ENCODE measurements at places on chromosomes 16 and 17.

DNA sequence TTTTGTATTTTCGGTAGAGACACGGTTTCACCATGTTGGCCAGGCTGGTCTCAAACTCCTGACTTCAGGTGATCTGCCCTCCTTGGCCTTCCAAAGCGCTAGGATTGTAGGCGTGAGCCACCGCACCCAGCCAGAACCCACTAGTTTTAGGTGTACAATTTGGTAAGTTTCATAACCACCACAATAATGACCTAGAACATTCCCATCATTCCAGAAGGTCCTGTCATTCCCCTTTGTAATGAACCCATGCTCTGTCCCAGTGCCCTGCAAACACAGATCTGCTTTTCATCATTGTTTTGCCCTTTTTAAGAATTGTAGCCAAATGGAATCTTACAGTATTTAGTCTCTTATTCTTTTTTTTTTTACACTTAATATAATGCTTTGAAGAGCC, 35.6 kb upstream of the IRF8 start:
- no peak for DNase-seq

DNA sequence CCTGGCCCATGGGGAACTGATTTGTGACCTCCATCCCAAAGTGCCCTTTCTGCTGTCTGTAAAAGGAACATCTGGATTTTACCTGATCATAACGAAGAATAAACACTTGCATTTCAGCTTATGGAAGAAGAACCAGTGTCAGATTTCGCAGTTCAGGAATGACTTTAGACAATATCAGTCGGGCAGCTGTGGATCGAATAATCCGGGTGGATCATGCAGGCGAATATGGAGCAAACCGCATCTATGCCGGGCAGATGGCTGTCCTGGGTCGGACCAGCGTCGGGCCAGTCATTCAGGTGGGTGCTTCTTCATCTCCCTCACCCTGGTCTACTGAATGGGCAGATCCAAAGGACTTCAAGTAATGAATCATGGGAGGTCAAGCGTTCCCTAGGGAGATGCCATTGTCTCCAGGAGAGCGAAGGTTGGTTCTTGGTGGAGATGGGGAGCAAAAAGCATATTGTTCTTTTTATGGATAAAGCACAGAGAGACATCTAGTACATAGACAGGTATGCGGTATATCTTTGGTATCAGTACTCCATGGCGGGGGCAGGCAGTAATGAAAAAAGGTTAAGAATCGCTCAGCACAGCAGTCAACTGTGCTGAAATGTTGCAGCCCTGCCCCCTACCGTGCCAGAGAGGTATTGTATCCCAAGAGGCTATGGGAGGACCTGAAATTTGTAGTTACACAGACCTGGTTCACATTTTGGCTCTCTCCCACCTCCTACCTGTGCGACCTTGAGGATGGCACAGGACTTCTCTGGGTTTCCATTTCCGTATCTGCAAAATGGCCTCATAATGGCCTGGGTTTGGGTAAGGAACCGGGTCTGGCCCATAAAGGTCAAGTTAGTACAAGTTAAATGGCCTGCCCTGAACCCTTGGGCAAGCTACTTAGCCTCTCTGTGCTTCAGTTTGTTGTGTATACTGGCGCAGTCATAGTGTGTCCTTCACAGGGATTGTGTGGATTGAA, 4.7 kb downstream of the COQ7 start:
- no peak for DNase-seq

DNA sequence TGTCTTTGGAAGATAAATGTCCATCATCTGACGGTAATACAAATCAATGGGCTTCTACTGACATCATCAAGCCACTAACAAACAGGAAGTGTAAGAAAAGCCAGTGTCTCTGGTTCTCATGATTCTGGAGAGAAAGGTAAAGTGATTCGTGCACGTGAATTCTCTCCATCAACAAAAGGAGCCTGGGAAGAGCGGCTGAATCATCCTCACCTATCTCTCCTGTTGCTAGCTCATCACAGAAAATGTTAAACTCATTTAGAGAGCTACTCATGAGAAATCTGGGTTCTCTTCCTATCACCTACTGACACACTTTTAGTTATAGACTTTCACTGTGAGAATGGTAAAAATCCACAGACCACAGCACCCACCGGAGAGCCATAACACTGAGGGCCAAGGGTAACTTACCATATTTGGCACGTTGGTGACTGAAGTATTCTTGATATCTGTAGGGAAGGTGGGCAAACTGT, 70.3 kb downstream of the CREBBP start:
- no peak for DNase-seq

DNA sequence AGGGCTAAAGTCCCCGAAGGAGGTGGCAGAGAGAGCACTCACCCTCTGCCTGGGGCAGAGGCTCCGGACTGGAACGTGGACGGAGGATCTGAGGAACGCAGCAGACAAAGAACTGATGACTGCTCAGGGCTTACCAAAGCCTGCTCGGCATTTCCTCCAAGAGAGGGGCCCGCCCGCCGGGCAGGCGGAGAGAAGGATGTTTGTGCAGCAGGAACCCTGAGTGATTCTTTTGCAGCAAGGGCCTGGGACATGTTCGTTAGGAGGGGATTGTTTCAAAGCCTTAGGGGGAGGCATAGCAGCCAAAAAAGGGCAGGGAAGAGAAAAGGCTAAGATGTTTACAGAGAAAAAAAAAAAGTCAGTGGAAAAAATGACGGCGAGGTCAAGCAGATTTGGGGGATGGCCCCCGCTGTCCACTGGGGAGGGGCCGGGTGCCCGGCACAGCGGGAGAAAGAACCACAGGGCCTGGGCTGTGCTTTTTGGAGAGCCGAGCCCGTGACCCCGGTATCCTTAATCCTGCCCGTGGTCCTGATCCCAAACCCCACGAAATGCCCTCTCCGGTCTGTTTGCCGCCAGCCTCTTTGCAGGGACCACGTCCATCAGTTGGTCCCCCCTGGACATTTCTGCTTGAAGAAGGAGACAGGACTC, 129.3 kb downstream of the NTN1 start:
- no peak for DNase-seq

- DNase-seq: peak; percentile 77
These were observed 69.1 kb upstream of the BRD7 start for GRCh38 chr16:50437769-50438437.

- no peak for DNase-seq
These were observed 31.8 kb upstream of the TENT4B start for GRCh38 chr16:50121278-50121677.

DNA sequence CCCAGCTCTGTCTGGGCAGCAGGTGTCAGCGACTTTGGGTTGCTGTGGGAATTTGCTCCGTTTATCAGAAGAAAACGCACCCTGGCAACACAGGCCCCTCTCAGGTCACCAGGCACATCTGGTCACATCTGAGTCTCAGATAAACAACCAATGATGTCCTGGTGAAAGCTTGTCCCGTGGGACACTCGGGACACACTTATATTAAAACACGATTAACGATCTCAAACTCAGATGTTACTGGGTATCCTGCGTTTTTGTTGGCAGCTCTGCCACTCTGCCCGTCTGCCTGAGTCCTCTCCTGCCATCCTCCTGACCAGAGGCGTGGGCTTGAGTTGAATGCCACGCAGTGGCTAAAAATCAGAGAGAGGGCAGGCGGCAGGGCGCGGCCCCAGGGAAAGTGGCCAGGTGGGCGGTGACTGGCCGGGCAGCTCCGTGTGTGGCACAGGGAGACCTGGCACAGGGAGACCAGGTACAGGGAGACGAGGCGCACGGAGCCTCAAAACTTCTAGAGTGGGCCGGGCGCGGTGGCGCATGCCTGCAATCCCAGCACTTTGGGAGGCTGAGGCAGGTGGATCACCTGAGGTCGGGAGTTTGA, 2.1 kb downstream of the SECTM1 start:
- no peak for DNase-seq

DNA sequence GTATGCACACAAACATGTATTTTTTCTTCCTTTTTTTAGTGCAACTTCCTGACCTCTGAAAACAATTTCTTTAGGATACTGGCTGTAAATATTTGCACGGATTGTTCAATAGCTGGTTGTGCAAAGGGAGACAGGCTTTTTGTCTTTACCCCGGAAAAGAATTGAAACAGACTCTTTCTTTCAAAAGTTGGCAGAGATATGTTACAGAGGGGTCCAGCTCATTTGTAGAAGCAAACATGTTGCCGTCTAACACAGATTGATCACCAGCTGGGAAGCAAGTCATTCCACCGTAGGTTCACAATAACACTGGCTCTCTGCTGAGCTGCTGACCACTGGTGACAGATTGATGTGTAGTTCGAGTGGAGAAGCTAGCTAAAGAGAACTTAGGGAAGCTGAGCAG, 130.9 kb downstream of the STX8 start:
- no peak for DNase-seq

DNA sequence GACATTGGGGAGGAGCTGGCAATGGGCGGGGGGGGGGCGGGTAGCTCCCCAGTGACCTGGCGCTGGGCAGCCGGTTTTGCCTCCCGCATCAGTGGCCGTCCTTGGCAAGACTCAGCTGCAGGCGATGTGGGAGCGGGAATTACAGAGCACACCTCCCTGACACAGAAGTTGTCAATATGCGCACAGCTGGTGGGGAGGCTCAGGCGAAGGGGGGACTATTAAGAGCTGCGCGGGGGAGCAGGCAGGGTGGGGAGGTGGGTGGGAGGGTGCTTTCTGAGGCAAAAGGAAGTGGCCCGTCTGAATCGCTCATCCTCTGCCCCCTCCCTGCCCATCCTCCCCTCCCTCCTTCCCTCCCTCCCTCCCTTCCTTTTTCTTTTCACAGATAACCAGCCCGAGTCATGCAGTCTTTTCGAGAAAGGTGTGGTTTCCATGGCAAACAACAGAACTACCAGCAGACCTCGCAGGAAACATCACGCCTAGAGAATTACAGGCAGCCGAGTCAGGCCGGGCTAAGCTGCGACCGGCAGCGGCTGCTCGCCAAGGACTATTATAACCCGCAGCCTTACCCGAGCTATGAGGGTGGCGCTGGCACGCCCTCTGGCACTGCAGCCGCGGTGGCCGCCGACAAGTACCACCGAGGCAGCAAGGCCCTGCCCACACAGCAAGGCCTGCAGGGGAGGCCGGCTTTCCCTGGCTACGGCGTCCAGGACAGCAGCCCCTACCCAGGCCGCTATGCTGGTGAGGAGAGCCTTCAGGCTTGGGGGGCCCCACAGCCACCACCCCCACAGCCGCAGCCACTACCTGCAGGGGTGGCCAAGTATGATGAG, 44.0 kb downstream of the SREBF1 start:
- DNase-seq: no peak

GRCh38 chr16:6160303-6160702, 1062.7 kb upstream of the EEF2KMT start:
- DNase-seq: no peak

GRCh38 chr16:15807603-15808009, 49.2 kb downstream of the MYH11 start:
- no peak for DNase-seq

DNA sequence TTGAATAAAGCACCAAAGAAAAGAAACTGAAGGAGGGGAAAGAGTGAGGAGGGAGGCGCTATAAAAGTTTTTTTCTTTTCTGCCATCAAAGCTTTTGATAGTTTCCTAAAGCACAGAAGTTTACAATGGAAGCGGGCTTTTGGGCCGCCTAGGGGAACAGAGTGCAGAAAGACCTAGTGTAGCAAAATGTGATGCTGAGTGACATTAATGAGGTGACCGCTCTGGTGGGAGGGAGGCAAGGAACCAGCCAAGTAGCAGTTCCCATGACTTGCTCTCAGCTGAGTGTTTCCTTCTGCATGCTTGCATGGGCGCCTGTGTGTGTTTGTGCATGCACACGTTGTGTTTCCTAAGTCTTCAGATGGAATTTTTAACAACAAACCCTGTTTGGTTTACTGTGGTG, 15.5 kb downstream of the MSI2 start:
- no peak for DNase-seq

DNA sequence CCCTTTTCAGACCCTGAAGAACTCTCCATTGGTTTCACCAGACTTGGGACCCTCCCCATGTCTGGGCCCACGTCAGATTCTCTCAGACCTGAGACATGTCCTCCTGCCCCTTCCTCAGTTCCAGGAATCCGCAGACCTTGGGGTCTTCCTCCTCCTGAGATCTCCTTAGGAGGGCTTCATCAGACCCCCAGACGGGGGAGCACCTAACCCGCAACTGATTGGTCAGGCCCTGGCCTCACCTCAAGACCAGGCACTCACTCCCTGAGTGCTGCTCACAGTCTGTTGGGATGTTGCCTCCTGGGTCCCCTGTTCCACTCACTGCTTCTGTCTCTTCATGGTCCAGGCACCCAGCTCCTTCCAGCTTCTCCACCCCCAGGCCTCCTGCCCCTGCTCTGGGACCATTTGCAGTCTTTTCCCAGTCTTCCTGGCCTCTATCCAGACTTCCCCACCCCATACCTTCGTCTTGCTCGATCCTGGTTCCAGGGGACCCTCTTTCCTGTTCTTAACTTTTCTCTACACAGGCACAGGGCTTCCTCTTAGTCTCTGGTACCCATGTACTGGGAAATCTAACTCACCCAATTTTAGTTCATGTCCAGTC, 1.2 kb downstream of the GID4 start:
- no peak for DNase-seq

DNA sequence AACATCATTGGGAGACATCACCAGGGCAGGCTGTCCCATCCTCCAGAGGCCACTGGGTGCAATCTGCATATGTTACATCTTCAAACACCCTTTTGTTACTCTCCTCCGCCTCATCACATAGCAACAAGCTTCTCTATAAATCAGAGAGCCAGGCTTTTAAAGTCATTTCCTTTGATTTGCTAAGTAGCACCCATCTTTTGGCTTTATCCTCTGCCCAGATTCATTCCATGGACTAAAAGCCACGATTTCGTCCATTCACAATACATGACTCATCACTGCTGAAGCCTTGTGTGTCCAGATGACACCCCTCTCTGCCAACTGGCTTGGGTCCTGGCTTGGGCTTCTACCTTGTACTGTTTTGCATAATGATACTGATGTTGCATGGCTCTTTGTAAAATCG, 2.0 kb upstream of the KRT38 start:
- DNase-seq: no peak

GRCh38 chr16:50086176-50086575, 20.4 kb downstream of the HEATR3 start:
- no peak for DNase-seq

DNA sequence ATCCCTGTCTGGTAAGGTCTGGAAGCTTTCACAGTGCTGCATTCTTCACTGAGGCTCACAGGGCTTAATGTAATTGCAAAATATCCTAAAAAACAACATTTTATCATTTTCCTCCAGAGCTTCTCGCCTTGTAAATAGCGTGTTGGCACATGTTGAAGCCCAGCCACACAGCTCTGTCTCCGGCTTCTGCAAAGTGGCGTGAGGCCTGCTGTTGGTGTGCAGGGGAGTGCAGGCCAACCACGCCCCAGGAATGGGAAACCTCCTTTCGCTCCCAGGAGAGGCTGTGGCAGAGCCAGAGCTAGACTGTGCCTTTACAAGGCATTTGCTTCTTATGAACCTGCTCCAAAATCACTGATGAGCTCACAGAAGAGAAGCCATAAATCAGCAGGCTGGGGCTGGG, 248.2 kb upstream of the MAF start:
- no peak for DNase-seq
